ENCODE measurements at places on chromosomes 3 and 15.

DNA sequence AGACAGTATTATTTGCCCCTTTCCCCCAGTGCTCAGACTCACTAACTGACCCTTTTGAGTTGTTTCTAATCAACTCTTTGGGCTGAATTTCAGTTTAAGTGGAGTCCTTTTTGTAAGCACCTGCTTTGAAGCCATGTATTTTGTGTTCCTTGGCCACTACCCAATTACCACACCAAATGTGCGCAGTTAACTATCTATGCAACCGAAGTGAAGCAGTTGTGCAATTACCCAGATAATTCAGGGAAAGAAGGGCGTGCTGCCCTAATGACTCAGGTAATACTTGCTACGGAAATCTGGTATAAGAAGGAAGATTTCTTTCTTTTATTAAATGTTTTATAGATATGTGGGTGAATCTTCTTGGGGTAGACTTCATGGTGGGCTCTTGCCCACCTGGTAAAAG lies 371.9 kb upstream of the TBL1XR1 start:
- peak; percentile 85 for DNase-seq

GRCh38 chr15:63899193-63899592 lies 65.4 kb upstream of the HERC1 start:
- no peak for DNase-seq

GRCh38 chr15:90043530-90044010 lies 42.4 kb downstream of the ZNF710 start:
- DNase-seq: no peak

- DNase-seq: no peak
These were observed 30.9 kb downstream of the KY start for GRCh38 chr3:134619884-134620445.

DNA sequence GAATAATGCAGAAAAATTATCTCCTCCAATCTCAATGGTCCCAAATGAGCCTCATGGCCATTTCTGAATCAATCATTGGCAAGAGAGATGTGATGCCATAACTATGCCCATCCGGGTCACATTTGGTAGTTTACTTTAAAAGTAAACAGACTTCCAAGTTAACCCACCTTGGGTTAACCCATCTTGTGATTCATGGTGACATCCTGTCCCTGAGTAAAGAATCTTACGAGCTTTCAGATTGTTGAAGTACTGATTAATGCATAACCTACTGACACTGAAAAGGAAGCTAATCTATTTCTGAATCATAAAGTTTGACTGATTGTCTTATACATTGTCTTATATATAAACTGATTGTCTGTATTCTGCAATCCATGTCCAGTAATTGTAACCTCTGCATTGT lies 467.2 kb upstream of the AGTR1 start:
- DNase-seq: peak; percentile 24

DNA sequence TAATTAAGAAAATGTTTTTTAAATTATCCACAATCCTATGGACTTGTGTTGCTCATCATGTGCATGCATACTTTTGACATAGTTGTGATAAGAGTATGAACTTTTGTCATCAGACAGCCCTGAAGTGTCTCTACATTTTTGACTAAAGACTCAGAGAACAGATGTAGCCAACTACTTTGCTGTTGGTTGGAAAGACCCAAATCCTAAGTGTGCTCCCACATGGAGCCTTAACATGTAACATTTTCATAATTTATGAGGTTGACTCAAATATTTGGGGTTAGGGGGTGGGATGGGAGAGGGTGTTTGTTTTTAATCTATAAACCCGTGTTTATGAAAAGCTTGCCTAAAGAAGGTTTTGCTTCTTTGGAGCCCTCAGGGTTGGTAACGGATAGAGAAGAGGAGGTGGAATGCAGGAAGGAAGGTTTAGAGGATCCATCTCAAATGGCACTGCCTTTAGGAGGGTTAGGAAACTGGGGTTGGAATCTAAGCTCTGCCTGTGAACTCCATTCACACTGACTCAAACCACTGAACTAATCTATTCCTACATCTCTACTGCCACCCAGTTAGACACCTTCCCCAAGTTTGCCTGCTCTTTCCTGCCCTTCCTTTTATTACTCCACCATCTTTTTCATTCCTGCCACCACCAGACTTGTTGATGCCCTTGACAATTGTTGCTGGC lies 3.7 kb downstream of the BOC start:
- no peak for DNase-seq

- no peak for DNase-seq
These were observed 19.7 kb downstream of the DAPK2 start for GRCh38 chr15:64026591-64026990.
